ENCODE measurements at places on chromosomes 6 and 20.

DNA sequence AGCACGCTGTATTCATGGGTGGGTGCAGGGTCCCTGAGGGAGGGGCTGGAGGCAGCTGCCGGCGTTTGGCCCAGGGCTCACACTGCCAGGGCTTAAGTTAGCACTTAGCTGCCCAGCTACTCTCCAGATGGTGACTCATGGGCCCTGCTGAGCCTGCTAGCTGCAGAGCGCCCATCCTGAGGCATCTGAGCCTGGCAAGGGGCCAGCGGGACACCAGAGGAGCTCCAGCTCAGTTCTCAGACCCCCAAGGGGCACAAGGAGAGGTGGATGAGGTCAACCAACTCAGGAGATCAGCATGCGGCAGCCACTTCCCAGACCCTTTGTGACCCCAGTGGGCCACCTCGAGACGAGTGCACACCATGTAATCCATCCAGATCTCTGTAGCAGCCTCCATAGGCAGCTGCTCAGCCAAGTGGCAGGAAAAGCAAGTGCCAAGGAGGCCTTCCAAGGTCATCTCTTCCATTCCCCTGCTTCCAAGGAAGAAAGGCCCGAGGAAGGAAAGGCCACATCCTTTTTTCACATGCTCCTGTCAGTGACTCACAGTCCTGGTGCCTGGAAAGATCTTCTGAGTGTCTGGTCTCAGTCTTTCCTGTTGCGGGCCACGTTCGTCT, 35.3 kb downstream of the FOXP4 start:
- no peak for DNase-seq

- no peak for DNase-seq
Measured at GRCh38 chr6:153957394-153957793, 81.6 kb upstream of the OPRM1 start.

DNA sequence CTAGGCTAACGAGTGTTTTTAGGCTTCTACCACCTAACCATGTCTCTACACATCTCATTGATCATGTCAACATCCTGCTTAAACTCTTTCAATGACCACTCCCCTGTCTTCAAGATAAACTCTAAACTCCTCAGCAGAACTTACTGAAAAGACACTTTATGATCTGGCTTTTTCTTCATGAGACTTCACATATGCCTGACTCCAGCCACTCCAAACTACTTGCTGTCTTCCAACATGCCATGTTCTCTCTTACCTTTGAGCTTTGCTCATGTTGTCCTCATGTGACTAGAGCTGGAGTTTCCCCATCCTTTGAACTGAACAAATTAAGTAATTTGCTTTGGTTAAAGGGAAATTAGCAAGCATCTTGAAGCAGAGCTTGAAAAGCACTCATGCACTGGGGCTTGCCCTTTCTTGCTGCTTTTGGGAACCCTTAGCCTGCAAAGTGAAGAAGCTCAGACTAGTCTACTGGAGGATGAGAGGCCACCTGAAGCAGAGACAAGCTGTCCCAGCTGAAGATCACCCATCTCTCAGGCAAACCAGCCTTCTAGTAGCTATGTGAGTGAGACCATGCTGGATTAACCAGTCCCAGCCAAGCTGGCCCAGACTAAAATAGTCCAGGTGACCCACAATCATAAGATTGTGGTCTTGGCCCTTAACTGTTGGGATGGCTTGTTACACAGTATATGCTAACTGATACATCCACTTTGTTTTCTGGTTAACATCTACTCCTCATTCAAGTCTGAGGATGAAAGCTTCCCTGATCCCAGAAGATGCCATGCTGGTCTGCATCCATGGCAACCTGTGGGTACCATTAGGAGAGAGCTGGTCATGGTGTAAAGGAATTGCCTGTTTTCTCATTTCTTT, 235.8 kb downstream of the GMPR start:
- DNase-seq = peak; percentile 15

DNA sequence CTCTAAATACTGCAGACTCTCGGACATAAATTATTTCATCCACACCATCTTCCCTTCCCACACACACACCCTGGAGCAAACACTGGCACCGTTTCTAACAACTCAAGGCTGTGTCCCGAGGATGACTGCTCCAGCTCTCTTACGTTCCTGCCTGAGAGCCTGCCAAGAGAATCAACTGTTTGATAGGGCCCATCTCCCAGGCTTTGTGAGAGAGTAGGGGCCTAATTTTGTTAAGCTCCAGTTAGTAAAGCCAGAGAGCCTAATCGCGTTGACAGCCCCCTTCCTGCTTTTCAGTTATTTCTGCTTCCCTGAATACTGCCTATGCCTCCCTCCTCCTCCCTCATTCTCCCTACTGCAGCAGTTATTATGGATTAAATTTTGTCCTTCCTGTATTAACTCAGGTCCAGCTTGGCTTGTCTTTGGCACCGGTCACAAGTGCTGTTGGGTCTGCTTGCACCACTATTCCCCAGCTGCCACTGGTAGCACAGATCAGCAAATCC, 118.1 kb upstream of the TMEM181 start:
- no peak for DNase-seq

DNA sequence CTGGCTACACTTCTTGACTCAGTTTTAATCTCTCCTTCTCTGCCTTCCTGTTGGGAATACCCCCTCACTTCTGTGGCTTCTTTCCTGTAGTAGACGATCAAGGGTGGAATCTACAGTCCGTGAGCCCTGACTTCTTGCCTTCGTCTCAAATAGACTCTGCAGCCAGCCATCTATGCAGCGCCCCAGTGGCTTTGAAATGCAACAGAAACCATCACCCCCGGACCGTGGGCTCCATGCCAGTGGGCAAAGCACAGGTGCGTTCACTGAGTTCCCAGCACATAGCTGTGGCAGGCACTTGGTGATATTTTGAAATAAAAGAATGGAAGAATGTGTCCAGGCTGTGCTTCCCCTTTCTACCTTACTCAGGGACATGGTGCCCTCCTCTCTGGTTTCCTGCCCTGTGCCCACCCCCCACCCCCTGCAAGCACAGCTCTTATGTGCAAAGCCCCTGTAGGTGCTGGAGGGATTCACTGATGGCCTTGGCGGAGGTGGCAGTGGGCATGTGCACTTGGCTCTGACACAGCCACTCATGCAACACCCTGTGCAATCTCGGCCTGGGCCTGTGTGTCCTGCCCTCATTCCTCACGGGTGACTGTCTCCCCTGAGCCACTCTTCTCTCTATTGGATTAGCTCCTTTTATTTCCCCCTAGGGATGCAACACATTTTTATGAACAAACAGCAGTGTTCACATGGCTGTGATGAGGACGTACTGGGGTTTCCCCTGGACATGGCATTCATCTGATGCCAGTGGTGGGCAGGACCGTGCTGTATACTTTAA, 5.5 kb upstream of the CDSN start:
- no peak for DNase-seq

DNA sequence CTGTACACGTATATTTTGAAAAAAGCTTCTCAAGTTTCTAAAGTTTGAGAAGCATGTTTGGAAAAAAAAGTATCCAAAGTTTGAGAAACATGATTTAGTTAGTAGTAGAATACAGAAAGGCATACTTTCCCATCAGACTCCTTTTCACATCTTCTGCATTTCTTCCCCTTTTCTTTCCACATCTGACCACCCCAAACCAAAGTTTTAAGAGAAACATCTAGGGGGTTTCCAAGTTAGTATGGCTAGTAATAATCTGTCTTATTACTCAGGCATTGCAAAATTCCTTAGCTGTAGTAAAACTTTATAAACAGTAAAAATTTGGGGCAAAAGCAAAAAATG, 63.0 kb upstream of the IL20RA start:
- no peak for DNase-seq

- DNase-seq = no peak
Measured at GRCh38 chr6:154508573-154509375, 1.7 kb downstream of the CNKSR3 start.

DNA sequence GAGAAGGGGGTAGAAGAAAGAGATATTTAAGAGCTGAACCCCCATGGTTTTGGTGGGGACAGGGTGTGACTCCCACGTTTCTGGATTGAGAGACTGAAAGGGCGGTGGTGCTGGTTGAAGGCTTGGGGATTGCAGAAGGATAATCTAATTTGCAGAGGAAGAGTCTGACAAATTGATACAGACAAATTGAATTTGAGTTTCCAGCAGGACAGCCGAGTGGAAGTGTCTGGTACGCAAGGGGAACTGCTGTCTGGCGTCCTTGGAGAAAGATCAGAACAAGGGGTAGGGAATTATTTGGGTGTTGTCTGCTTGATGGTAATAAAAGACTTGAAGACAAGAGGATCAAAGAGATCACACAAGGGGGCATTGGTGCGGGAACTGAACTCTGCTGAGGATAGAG, 40.5 kb upstream of the MDGA1 start:
- no peak for DNase-seq

GRCh38 chr6:156065849-156066248, 610.2 kb upstream of the NOX3 start:
- no peak for DNase-seq

GRCh38 chr6:50714487-50715379, 1.4 kb downstream of the TFAP2D start:
- no peak for DNase-seq

DNA sequence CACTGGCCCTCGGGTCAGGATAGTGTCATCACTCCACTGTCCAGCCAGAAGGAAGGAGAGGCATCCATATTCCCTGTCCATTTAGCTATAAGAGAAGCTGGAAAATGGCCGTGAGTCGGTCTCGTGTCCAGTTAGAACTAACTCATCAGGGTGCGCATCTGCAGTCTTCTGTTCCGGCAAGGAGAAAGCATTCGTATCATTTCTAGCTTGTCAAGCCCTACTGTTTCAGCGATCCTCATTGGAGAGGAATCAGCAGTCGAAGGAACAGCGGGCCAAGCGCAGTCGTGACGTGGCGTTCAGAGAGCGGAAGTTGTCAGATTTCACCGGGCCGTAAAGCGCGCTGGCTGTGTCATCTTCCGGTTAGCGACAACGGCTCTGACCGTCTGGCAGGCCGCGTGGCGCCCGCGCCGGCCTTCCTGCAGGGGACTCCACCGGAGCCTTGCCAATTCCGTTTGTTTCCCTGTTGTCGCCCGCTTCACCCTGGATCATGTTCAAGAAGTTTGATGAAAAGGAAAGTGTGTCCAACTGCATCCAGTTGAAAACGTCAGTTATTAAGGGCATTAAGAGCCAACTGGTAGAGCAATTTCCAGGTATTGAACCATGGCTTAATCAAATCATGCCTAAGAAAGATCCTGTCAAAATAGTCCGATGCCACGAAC, 32.9 kb downstream of the HM13 start:
- DNase-seq = peak; percentile 69

- DNase-seq = no peak
Measured at GRCh38 chr6:111080698-111081097, 6.6 kb upstream of the SLC16A10 start.

- DNase-seq = no peak
Measured at GRCh38 chr6:150680510-150680909, 80.8 kb downstream of the PLEKHG1 start.

Data from T-helper 1 cell (primary cell).